ENCODE measurements at places on chromosomes 5 and 9.

GRCh38 chr9:116387934-116388698, 234.5 kb downstream of the PAPPA start:
- no peak for DNase-seq

GRCh38 chr9:90088434-90088833, 483.6 kb downstream of the GADD45G start:
- DNase-seq, result no peak

DNA sequence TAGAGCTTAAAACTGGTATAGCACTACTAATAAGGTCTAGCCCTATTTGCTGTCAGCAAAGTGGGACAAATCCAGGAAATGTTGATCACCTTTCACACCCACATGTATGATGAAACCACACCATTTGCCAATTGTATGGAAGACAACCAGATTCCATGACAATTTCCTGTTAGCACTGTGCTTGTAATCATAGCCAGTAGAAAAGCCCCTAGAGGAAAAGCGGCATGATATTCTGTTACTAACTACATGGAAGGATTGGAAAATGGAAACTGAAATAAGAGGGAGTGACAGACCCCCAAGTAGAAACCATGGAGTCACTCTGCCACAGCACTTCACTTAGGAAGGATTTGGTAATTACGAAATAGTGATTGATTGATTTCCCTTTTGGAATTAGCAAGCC, 923 bp downstream of the SPATA6L start:
- peak; percentile 40 for DNase-seq

DNA sequence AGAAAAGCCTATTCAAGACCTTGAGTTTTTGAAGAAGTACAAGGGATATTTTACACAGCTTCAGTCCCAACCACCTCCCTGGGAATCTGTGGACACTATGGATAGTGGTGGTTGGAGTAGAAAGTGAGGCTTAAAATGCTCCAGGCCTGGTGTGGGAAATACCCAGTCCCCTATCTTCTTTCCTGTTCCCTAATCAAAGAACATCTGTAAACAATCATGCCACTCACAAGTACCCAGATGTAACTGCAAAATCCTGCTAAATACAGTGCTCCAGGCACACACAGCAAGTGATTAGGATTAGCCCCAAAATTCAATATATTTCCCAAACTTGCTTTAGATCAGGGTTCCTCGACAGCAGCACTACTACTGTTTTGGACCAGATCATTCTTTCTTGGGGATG, 46.0 kb upstream of the TMEM215 start:
- DNase-seq, result no peak

DNA sequence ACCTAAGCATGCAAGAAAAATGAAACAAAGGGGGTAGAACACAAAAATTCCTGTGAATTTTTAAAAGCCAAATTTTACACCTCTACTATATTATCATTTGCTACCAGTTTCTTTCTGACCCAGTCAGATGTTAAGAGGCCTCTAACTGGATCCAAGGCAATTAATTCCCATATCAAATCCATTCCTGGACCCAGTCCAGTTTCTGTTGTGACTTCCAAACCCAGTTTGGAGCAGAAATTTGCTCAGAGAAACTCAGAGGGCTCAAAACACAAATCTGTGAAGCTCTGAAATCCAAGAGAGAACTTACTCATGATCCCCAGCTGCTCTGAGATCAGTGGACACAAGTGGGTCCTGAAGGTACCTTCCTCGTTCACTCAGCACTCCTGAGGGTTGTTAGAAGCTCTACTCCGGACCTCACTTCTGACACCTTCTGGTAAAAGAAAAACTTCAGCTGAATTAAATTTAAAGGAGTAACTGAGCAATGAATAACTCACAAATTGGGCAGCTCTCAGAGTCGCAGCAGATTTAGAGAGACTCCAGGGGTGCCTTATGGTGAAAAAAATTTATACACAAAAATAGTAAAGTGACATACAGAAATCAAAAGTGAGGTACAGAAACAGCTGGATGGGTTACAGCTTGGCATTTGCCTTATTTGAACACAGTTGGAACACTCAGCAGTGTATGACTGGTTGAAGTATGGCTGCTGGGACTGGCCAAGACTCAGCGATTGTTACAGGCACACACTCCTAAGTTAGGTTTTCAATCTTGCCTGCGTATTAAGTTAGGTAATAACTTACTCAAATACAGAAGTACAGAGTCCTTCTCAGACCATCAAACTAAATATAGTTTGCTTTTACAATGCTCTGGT, 32.4 kb downstream of the INSL4 start:
- peak; percentile 26 for DNase-seq

Measured in iris pigment epithelial cell (primary cell).